ENCODE measurements at places on chromosomes 7 and 10.

GRCh38 chr10:21340331-21340730 is 185.2 kb downstream of the SKIDA1 start:
- no peak for DNase-seq

GRCh38 chr10:16835228-16835627 is 18.0 kb upstream of the RSU1 start:
- DNase-seq = no peak

GRCh38 chr7:41702635-41703371 is at the start of gene INHBA:
Gene INHBA, minus strand, starts transcription at chr7:41703090. Its CDS starts 2,716 bp downstream, at chr7:41700374.
- no peak for DNase-seq

DNA sequence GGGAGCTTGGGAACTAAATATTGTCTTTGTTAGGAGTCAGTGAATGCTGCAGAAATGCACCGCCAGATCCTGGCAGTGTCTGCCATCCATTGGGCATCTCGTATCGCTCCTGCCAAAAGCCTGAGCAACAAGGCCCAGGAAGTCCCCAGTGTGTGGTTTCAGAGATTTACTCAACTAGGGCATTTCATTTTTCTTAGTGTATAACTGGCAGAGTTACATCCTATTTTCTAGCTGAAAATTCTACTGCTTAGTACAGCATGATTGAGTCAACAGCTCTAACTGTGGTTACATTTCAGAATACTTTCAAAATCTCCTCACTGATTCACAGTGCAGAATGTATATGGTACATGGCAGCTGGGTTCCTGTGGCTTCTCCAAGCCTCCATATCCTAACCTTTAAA is 95.8 kb upstream of the CREB5 start:
- DNase-seq = no peak

DNA sequence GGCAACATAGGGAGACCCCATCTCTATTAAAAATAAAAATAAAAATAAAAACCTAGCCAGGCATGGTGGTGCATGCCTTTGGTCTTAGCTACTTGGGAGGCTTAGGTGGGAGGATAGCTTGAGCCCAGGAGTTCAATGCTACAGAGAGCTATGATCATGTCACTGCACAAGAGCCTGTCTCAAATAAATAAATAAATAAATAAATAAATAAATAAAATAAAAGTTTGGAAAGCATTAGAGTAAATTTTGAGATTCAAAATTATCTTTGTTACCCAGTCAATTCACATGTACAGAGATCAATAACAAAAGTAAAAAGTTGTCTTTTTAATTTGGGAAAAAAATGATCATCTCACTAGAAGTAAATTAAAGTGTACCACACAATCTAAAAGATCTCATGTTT is 255.8 kb upstream of the MYO3A start:
- DNase-seq = no peak

GRCh38 chr7:84829719-84830118 is 357.1 kb downstream of the SEMA3D start:
- DNase-seq = no peak

GRCh38 chr7:129134356-129134987 is 10.0 kb upstream of the TSPAN33 start:
- DNase-seq = no peak

- DNase-seq = no peak
Observed at GRCh38 chr10:34254596-34254995, 560.5 kb downstream of the PARD3 start.

DNA sequence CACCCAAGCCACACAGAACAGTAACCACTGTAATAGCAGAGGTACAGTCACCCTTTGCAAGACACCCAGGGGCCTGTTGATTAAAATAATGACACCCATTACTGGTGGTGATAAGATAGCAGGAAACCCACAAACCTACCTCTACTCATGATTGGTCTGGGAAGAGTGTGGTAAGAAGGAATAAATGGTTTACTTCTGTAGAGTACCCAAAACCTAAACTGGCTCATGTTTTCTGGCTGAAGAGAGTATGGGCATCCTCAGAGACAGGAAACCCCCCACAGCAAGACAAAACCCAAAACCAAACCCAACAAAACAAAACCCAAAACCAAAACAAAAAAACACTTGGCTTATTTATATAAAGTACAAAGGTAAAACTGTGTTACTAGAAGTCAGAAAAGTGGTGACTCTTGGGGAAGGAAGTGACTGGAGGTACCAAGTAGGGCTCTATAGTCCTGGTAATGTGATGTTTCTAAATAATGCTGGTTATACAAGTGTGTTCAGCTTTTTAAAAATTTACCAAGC is 15.5 kb upstream of the DNAJB12 start:
- no peak for DNase-seq

DNA sequence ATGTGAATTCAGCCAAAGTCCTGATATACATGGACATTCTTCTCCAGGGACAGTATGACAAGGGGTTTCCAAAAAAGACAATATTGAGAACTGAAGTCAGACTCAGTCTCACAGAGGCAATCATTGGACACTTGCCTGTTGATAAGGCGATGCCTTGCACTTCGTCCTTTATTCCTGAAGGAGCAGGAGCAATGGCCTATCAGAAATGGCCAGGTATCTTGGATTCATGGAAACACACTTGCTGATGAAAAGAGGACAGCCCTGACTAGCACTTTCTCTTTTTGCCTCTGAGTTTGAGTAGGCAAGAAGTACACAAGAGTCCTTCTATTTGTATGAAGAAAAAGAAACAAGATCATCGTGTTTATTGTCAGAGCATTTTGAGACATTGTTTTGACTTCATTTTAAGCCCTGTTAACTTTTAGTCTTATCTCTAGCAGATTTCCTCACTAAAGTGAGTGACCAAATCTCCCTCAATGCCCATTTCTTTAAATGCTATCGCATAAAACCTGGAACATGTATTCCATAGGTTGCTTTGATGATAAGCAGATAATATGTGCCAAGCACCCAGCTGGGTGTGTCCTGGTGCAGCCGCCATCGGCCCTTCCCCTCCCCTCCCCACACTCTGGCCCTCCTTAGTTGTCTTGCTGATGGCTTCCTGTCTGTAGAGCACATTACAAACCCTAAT is 26.6 kb downstream of the ST8SIA6 start:
- no peak for DNase-seq

DNA sequence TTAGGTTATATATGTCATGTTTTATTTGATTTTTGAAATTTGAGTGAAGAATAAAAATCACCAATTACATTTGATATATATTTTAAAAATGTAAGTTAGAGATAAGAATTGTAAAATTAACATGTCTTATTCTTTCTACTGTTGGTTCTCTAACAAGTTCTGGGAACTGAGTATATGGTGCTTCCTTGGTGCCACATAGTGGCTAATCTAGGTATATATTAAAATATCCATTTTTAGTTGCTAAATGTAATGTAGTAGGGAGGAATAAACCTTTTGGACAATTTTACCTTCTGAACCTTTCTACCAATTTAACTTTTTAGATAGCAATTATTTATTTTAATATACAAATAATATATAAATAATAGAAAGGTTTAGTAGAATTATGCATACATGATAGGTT is 17.5 kb downstream of the CFAP69 start:
- DNase-seq = no peak

- DNase-seq = no peak
Observed at GRCh38 chr10:23522345-23522744, 83.5 kb downstream of the OTUD1 start.

- no peak for DNase-seq
Observed at GRCh38 chr7:23418046-23418445, 52.2 kb downstream of the IGF2BP3 start.

DNA sequence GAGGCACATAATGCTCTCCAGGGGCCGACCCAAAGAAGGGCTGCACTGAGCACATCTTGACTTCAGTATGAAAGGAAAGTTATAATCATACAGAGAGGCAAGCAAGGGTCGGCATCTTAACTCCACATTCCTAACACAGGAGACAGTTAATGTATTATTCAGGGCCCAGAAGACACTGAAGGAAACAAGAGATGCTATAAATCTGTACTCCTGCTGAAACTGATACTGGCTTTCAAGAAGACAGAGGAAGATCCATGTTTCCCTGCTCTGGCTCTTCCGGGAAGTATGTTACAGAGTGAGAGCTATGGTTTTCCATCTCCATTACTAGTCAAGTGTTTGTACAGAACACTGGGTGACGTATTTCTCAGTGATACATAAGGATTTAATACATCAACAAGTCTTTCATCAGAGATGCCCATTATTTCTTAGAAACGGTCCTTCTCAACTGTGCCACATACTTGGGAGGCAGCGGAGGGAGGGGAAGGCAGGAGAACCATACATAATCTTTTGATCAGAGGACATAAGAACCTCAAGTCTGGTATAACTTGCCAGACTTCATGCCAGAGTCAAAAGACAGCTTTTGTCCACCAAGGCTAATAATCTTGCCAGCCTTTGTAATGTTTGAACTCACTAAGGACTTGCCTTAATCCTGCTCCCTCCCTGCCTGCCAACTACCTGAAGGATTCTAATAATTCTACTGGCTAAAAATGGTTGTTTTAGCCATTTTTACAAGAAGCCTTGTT is 58.1 kb downstream of the ENO4 start:
- no peak for DNase-seq

DNA sequence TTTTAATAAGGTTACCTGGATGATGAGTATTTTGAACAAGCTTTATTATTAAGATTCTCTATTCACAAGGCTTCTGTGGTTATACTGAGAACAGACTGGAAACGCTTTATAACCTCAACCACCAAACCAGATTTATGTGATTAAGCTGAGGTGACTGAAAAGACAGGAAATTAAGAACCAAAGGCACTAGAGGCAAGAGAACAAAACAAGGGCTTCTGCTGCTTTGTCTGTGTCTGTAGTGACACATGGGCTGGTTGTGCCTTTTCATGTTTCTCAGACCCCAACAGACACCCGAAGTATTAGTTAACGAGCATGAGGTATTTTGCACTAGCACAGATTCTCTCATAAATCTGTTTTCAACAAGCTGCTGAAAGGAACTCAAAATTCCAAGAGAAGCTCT is 64.4 kb downstream of the RAPGEF5 start:
- DNase-seq = no peak

DNA sequence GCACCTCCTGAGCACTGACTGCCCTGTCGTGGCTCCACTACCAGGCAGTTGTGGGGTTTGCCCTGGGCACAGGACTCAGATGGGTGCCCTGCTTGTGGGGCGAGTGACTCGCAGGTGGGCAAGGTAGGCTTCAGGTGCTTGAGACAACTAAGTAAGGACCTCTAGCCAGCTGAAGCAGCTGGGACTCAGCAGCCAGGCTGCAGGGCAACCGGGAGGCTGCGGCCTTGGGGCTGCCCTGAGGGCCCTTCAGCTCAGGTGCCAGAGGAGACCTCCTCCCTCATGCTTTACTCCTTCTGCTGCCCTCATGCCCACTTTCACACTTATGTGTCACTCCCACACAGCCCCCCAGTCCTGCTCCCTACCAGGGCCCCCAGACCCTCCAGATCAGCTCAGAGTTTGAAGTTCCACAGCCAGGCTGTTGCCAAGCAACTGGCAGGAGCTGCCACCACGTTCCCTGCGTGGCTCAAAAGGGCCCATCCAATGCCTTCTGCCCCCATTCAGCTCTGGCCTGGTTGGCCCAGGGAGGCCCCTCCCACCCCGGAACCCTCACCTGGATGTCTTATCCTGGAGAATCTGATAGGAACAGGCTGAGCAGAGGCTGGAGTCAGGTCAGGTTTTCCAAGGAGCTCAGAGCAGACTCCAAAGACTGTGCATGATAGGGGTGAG is 10.0 kb downstream of the TLX1 start:
- no peak for DNase-seq

- no peak for DNase-seq
Observed at GRCh38 chr10:44994752-44995530, 5.8 kb upstream of the ZNF22 start.

- DNase-seq = no peak
Observed at GRCh38 chr7:121798896-121799295, 74.1 kb upstream of the PTPRZ1 start.

- DNase-seq = no peak
Observed at GRCh38 chr7:17097668-17098297, 200.7 kb upstream of the AHR start.

DNA sequence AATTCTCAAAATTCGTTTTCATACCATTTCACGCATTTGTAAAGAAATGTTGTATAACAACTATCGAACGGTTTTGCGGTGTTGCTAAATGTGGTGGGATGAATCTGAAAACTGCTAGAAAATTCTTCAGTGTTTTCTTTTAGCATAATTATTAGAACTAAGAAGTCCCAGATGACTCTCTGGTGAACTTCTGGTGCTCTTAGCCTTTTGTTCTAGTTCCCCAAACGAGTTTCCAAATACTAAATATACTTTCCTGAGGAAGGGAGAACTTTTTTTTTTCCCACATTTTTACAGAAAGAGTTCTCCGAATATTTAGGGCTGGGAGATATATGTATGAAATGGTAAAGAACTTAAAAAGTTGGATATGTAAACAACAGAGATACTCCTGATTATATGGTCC is 82.5 kb downstream of the ICA1 start:
- no peak for DNase-seq

GRCh38 chr7:134018306-134018705 is 108.8 kb upstream of the LRGUK start:
- DNase-seq = no peak

DNA sequence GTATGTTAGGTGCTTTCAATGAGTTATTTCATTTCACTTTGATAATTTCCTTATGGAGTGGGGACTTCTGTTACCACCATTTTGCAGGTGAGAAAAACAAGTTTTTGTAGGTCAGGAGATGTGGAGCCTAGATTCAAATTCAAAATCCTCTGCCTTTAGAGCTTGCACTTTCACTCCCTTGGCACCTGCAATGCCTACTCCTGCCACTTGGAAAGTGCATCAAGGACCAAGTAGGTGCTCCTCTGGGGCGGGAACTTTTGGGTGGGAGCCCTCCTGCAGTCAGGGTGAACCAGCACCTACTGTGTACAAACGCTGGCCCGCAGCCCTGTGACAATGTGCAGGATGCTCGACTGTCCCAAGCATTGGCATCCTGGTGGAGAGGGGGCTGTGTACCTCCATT is 199.0 kb downstream of the EMX2 start:
- DNase-seq = no peak

- DNase-seq = no peak
Observed at GRCh38 chr7:155219154-155219531, 78.5 kb upstream of the INSIG1 start.

- no peak for DNase-seq
Observed at GRCh38 chr7:24715661-24716479, 41.4 kb downstream of the GSDME start.

GRCh38 chr10:101902820-101903145 is 59.2 kb upstream of the KCNIP2 start:
- DNase-seq = no peak

DNA sequence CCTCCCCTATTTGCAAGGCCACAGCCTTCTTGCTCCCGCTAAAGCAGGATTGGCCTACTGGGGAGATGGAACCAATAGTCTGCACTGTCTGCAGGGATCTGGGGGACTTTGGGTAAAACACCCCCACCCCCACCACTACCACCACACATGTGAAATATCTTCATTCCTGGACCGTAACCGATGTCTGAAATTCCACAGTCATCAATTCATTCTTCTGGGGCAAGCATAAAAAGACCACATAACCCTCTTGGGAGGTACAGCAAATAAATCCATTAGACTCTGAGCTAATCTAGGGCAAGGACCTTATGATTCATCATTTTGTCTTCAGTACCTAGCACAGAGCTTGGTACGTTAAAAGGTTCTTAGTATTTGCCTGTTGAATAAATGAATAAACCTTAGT is 307.8 kb downstream of the GPAM start:
- DNase-seq = no peak

Data from left renal cortex interstitium (tissue), 4 donors.